ENCODE measurements at places on chromosomes 13 and 19.

- no peak for DNase-seq
These were observed 24.2 kb downstream of the VRK3 start for GRCh38 chr19:50000841-50001557.

- DNase-seq, result no peak
These were observed 68.6 kb upstream of the KL start for GRCh38 chr13:32947411-32948276.

- no peak for DNase-seq
These were observed 64.8 kb upstream of the GPR183 start for GRCh38 chr13:99371956-99372355.

- no peak for DNase-seq
These were observed 1308.9 kb downstream of the OLFM4 start for GRCh38 chr13:54337540-54337939.

GRCh38 chr19:39106194-39106593 is 19.4 kb upstream of the PAK4 start:
- no peak for DNase-seq

All from stimulated activated CD4-positive, alpha-beta T cell treated with anti-CD3 and anti-CD28 coated beads, TNF-alpha, amount 100 ng/mL, for 24 hours (primary cell).